ENCODE measurements at places on chromosomes 1 and 21.

DNA sequence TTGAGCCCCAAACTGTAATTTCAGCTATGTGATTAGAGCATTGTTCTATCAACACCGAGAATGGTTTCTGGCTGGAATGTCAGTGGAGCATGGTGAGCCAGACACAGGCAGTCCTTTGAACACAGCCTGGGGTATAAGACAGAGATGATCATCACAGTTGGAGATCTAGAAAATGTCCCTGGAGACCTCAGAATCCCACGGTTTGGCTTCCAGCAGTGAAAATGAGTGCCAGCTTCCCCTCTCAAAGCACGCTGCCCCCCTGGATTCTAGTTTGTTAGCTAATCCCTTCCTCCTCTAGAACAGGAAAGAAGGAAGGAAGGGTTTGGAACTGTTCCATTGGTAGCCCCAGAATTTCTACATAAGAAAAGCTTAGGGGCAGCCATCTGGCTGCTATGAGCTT is 59.9 kb upstream of the JAK1 start:
- no peak for DNase-seq

- DNase-seq = no peak
These were observed 173.9 kb downstream of the RWDD3 start for GRCh38 chr1:95407886-95408291.

DNA sequence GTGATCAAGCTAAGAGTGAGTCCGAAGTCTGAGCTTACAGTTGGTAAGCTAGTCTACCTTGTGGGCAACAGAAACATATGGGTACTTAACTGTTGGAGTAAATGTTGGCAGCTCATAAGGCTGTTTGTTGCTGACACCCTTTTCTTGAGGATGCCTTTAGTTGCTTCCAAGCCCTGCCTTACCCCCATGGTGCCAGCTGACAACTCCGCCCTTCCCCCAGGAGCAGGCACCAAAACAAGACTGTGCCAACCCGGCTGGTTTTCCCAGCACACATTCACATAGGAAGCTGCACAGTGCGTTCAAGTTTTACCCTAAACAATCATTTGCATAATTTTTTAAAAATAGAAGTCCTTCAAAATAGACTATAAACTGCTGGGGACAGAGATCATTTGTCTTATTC is 150.2 kb upstream of the LMO4 start:
- no peak for DNase-seq

DNA sequence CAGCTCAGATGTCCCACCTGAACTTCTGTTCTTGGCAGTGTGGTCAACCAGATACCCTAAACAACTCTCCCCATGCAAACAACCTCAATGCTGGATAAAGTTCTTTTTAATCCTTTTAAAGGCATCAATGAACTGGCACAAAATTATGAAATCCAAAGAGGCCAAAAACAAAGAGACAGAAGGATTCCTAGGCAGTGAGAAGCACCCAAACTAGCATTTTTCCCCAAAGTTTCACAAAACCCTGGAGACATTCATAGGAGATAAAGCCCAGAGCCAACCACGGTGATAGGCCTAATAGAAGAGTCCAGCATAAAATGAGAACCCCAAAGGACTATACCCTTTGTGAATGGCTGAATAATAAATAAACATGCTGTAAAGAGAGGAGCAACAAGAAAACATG is 50.7 kb downstream of the MATN1 start:
- DNase-seq = no peak

DNA sequence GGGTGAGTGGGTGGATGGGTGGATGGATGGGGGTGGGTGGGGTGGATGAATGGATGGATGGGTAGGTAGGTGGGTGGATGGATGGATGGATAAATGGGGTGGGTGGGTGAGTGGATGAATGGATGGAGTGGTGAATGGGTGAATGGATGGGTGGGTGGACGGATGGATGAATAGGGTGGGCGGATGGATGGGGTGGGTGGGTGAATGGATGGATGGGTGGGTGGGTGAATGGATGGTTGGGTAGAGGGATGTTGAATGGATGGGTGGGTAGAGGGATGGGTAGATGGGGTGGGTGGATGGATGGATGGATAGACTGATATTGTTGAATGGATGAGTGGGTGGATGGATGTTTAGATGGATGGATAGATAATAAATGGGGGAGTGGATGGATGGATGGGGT is 26.9 kb upstream of the CCDC27 start:
- DNase-seq = no peak

- DNase-seq = no peak
These were observed 178.4 kb downstream of the PSMG1 start for GRCh38 chr21:39004634-39005501.

- no peak for DNase-seq
These were observed 1.6 kb downstream of the CYB5R1 start for GRCh38 chr1:202965422-202965821.

DNA sequence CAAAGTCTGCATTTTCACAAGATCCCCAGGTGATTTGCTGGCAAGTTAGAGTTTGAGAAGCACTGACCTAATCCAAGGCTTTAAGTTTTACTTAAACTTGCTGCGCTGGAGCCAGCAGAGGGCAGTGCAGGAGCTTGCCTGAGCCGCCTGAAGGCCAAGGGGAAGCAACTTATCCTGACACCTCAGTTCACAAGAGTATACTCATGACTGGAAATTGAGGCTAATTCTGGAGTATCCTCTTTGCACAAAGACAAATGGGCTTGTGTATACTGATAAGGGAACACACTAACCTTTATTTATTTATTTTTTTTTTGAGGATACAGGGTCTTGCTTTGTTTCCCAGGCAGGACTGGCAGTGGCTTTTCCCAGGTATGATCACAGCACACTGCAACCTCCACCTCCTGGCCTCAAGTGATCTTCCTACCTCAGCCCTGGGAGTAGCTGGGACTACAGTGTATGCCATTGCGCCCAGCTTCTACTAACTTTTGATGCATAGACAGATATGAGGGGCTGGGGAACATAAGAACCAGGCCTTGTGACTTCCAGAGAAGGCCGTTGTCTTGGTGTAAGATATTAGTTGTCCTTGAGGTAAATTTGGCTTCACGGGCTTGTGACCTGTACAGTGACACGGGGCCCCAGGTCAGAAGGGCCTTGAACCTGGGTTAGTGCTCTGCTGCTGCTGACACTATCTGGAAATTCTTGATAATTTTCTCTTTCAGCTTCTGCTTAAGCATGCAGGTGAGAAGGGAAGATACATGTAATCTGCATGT is 29.0 kb upstream of the SLAMF1 start:
- DNase-seq = peak; percentile 25

DNA sequence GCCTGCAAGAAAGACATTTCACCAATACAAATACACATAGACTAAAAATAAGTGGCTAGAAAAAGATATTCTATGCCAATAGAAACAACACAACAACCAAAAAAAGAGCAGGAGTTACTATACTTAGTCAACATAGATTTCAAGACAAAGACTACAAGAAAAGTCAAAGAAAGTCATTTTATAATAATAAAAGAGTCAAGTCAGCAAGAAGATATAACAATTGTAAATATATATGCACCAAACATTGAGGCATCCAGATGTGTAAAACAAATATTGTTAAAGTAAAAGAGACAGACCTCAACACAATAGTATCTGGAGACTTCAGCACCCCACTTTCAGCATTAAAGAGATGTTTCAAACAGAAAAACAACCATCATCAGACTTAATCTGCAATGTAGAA is 104.6 kb downstream of the AMY1C start:
- no peak for DNase-seq

- no peak for DNase-seq
These were observed 20.4 kb upstream of the SMAP2 start for GRCh38 chr1:40353082-40353481.

GRCh38 chr1:22745669-22746585 is 35.3 kb downstream of the EPHB2 start:
- DNase-seq = peak; percentile 96

GRCh38 chr1:65310078-65310587 is 790 bp downstream of the DNAJC6 start:
- no peak for DNase-seq
